ENCODE measurements at places on chromosomes 4 and X.

DNA sequence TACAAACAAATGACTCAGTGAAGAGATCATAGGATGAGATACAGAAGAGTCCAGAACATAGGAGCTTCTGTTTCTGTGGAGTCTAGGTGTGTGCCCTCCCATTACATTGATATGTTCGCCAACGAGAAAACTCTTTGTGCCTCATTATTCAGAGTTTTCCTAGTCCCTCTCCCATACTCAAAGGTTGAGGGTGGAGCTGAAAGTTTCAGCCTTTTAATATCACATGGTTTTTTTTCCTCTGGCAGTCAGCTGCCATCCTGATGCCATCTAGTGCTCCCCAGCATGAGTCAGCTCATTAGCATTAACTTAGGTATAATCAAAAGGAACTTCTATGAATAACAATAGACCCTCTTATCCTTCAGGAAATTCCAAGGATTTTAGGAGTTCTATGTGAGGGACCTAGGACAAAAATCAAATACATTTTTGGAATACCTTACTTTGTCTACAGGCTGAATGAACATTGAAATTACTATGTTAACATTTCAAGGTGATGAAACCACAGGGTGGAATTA, 559.6 kb upstream of the AMOT start:
- DNase-seq = peak; percentile 58

DNA sequence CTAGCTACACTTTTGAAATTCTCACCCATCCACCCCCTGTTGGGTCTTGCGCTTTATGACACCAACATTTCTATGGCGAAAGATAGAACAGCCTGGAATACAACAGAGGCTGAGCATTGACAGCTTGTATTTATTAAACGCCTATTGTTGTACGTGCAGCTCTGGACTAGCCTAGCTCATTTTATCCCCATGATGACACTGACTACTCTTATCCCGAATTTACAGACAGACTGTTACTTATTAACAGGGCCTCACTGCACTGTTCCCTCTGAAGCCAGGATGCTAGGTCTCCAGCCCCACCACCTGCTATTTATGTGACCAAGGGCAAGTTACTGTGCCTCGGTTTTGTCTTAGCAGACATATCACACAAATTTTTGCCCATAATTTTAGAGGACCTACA, 1.0 kb upstream of the RFC1 start:
- DNase-seq = no peak

GRCh38 chrX:70755850-70756249, 152.7 kb downstream of the TEX11 start:
- no peak for DNase-seq

GRCh38 chr4:73761856-73762255, 21.5 kb downstream of the CXCL8 start:
- DNase-seq = peak; percentile 48

- peak; percentile 81 for DNase-seq
Observed at GRCh38 chr4:26459054-26459755, 31.1 kb downstream of the CCKAR start.

Measured in fibroblast of pulmonary artery (primary cell).